Femur (tissue), 1 donor: ENCODE measurements at places on chromosomes 2 and 18.

DNA sequence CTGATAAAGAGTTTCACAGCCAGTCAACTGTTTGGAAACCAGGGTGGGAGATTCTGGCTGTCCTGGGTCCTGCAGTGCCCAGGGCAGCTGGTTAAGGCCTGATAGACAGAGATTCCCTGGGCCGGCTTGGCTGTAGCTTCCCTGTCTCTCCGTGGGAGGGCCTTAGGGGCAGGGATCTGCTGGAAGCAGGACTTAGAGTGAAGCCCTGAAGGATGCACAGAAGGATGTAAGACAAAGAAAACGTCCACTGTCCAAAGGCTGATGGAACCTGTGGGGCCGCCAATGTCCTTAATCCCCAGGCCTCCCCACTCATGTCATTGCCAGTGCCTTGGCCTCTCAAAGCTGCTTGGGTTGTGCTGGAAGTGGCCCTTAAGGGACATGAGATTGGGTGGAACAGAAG lies 33.0 kb downstream of the MROH2A start:
- DNase-seq, result peak; percentile 3

- peak; percentile 49 for DNase-seq
Observed at GRCh38 chr2:134574611-134575330, 144.0 kb downstream of the TMEM163 start.

DNA sequence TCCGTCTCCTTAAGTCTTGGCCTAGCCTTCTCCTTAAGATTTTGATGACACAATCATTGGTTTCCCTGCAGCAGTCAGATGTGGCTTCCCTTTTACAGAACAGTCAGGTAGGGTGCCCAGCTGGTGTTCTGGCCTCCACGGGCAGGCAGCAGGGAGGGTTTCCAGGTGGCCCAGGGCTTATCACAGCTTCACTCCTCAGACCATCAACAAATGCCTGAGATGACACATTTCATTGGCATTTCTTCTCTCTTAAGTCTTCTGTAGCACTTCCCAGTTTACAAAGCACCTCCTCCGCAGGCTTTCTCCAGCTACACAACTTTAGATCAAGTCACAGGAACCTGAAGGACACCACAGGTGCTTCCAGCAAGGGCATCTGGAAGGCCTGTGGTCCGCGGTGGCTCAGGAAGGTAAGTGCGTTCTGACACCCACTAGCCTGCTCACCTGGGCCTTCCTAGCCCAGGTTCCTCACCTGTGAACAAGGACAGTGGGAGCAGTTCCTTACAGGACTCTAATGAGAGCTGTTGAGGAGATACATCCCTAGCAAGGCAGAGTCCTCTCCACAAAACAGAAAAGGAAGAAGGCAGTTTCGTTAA lies 37.6 kb downstream of the PTPN18 start:
- DNase-seq, result no peak

- peak; percentile 22 for DNase-seq
Observed at GRCh38 chr2:175823002-175823706, 178.9 kb downstream of the LNPK start.

DNA sequence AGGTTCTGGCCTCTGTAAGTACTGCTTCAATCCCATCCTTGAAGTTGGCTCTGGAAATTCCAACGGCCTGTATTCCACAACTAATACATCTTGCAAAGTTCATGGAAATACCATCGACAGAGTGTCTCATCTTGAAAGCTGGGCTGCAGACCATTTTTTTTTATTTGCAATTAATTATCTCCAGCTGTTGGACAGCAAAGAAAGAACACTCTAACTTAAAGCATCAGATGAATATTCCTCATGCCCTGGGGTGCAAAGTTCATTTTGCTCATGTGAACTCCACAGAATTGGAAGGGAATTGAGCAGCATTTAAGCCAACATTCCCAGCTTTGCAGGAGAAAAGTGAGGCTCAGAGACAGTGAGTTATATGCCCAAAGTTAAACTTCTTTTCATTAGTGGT lies 96.5 kb upstream of the PIEZO2 start:
- peak; percentile 68 for DNase-seq

DNA sequence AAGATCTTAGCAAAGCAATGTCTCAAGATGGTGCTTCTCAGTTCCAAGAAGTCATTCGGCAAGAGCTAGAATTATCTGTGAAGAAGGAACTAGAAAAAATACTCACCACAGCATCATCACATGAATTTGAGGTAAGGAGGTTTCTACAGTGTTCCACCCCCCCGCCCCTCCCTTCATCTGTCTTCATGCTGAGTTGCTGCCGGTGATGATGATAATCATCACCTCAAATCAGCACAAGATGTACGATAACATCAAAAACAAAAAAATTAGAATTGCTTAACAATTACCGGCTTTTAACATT lies 14.6 kb downstream of the UGP2 start:
- no peak for DNase-seq
